ENCODE measurements at places on chromosomes 7 and 10.
A peak's percentile ranks its signal among the peaks of the same experiment; 100 is the strongest.

DNA sequence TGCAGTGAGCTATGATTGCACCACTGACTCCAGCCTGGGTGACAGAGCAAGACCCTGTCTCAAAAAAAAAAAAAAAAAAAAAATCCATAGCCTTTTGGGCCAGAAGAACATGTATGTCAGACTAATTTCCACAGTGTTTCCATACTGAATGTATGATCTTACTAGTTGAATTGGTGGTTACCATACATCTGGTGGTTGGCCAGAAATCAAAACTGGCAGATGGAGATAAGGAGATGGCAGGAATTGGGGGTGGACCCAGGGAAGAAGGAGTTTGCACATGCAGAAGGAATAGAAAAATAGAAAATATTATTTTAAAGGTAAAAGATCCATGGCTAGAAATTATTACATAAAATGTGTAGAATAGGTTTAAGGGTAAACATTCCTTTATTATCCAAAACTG lies 3.7 kb upstream of the ATOH7 start:
- DNase-seq, result no peak

GRCh38 chr7:12328888-12329770 lies 74.5 kb downstream of the VWDE start:
- DNase-seq, result no peak

DNA sequence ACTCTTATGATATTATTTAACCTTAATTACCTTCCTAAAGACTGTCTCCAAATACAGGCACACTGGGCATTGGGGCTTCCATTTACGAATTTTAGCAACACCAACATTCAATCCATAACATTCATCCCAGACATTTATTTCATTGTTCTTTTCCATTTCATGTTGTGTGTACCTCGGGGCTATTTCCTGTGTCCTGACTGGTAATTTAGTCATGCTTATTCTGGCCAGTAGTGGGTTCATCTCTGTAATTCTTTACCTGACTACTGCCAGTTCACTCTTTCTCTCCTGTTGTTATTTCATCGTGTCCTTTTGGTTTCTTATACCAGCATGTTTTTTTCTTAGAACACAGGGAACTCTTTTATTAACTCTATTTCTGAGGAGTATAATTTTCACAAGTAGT lies 225.7 kb downstream of the PLXDC2 start:
- DNase-seq, result no peak

DNA sequence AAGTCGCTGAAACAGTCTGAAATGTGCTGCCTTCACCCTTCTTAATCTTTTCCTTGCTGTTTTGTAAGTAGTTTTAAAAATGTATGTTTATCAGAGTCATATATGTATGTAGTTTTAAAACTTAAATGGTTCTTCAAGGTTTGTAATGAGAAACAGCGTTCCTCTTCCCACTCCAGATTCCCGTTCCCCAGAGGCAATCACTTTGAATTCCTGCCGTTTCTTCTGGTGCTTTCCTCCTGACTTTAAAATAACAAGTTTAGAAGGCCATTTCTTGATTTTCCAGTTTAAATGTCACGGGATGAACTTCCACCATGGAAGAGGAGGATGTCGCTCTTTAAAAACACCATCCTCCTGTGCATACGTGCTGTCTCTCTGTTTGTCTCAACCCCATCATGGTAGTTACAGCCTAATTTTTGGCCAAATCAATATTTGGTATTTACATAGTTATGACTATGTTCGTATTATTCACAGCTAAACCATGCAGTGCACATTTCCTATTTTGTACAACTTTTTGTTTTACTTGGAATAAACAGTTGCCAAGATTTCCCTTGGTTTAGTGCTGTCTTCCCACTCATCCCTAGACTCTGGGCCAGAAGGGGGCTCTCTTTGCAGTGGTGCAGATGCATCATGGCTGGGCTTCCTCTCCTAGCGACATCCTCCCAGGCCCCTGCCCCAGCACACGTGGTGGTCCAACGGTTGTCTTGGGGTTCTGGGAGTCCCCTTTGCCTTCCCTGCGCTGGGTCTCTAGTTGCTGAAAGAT lies 151.4 kb downstream of the PTPN20 start:
- no peak for DNase-seq

DNA sequence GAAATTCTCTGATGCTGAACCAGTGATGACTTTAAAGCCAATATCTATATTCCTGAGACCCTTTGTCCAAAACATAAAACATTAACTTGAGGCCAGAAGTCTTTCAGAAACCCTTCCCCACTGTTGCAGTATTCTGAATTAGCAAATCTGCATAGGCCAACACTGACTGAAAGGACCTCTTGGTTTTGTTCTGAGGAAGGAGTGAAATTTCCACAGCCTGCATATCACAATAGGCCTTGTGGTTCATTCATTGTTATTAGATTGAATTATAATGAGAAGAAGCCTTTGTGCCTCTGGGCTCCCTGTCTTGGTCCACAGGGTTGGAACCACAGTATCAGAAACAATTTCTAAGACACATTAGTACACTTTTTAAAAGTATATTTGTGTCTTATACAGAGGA lies 90.3 kb downstream of the CCNY start:
- no peak for DNase-seq

- DNase-seq, result no peak
Measured at GRCh38 chr10:47457528-47457820, 26.4 kb downstream of the ANXA8 start.

DNA sequence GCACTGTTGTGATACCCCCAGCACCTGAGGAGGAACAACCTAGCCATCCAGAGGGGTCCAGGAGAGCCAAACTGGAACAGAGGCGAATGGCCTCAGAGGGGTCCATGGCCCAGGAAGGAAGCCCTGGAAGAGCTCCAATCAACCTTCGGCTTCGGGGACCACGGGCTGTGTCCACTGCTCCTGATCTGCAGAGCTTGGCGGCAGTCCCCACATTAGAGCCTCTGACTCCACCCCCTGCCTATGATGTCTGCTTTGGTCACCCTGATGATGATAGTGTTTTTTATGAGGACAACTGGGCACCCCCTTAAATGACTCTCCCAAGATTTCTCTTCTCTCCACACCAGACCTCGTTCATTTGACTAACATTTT lies 1.6 kb upstream of the CASP2 start:
- no peak for DNase-seq

- DNase-seq, result no peak
Measured at GRCh38 chr10:79001082-79001885, 67.5 kb upstream of the ZMIZ1 start.

DNA sequence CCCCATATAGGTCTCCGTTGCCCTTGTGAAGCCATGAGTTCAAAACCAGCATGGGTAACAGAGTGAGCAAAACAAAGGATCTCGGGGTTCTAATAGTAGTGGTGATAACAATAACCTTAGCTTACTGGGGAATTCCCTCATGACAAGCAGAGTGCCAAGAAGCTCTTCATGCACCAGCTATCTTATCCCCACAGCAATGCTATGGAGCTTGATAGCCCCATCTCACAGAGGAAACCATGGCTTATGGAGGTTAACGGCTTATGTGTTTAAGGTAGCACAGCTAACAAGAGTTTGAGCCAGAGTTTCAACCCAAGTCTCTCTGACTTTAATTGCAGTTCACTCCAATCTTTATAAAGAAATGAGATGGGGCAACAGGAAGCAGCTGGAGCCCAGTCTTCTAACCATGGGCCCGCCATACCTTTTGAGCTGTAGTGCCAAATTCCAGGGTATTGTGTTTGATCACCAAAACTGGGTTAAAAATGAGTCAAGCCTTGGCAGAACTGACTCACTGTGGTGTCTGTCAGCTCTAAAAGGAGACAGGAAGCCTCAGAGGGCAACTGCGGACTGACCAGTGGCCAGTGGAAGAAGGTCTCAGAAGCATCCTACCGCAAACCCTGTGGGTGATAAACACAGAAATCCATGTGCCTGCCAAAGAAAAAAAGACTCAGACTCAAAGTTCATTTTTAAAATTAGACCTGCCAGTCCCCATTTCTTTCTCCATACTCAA lies 16.5 kb upstream of the PLAU start:
- DNase-seq, result no peak

- DNase-seq, result no peak
Measured at GRCh38 chr10:102675666-102676533, 31.6 kb downstream of the TRIM8 start.

GRCh38 chr10:78148961-78149612 lies 115.4 kb downstream of the RPS24 start:
- DNase-seq, result no peak

DNA sequence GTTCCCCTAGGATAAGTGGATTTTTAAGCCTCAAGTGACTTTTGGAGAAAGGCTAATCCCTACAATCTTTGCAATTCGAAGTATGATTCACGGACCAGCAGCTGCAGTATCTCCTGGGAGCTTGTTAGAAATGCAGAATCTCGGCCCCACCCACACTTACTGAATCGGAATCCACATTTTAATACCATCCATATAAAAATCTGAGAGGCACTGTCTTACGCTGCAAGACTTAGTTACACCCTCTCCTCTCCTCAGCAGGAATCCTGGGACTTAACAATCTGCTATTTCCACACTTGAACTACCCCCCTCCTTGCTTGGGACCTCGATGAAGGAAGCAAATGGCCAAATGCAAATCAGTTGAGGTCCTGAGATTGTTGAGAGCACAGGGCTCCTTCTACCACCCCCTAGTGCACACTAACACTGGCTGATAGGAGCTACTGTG lies 21.0 kb downstream of the ITPRIP start:
- DNase-seq, result no peak

GRCh38 chr7:108291791-108292440 lies 161.8 kb upstream of the LAMB4 start:
- DNase-seq, result no peak

- peak; percentile 95 for DNase-seq
Measured at GRCh38 chr7:85041605-85042216, 145.1 kb downstream of the SEMA3D start.

GRCh38 chr10:132263866-132264265 lies 43.9 kb downstream of the STK32C start:
- no peak for DNase-seq

GRCh38 chr7:134891262-134891695 lies 95.0 kb upstream of the AGBL3 start:
- DNase-seq, result peak; percentile 79

DNA sequence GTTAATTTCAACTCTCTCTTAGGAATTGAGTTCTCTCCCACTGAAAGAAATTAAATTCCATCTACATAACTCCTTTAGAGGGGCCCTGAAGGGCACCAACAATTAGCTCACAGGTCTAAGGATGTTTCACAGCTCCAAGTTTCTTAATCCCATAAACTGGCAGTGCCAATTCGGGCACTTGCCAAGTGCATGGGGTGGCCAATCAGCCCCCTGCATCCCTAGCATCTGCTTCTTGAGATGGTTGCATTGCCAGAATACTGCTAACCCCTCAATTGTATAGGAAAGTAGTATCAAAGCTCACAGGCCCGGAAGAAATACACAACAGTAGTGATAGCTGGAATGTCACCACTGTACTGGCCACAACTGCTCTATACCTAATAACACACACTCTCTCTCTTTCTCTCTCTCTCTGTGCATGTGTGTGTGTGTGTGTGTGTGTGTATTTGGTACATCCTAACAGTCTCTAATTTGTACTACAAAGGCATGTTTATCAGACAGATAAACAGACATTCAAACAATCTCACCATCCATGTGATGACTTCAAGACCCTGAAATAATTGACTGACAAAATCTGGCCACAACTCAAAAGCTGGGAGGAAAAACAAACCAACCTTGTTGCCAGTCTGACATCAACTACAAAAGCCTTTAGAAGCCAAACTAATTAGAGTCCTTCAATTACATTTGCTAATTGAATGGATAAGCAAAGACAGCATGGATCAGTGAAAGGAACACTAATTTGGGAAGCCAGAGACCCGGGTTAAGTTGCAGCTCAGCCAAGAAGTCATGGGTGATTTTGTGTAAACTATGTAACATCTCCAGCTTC lies 27.8 kb downstream of the HIBADH start:
- peak; percentile 17 for DNase-seq

- no peak for DNase-seq
Measured at GRCh38 chr7:116957874-116958273, 4.6 kb downstream of the ST7 start.

DNA sequence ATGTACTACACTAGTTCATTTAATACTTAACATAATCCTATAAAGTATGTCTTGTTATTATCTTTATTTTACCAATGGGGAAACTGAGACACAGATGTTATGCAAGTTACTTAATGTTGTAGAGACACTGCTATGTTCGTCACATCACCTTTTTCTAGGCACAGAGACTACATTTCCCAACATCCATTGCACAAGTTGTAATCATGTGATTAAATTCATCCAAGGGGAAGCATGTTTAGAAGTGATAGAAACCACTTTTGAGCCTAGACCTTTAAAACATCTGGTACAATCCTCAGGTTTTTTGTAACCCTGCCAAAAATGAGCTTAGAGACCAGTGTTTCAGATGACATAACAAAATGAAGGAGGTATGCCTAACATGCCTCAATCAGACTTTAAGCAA lies 386.8 kb upstream of the HPS1 start:
- no peak for DNase-seq

DNA sequence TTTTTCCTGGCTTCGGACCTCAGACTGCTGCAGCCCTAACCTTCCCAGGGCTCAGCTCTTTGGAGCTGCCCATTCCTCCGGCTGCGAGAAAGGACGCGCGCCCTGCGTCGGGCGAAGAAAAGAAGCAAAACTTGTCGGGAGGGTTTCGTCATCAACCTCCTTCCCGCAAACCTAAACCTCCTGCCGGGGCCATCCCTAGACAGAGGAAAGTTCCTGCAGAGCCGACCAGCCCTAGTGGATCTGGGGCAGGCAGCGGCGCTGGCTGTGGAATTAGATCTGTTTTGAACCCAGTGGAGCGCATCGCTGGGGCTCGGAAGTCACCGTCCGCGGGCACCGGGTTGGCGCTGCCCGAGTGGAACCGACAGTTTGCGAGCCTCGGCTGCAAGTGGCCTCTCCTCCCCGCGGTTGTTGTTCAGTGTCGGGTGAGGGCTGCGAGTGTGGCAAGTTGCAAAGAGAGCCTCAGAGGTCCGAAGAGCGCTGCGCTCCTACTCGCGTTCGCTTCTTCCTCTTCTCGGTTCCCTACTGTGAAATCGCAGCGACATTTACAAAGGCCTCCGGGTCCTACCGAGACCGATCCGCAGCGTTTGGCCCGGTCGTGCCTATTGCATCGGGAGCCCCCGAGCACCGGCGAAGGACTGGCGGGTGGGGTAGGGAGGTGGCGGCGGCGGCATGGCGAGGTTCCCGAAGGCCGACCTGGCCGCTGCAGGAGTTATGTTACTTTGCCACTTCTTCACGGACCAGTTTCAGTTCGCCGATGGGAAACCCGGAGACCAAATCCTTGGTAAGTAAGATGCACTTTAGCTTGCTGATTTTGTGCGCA lies at the start of gene PLXDC2:
TSS of gene PLXDC2 (plus strand) at position 22 of the 820 bp plus-strand sequence.
- DNase-seq, result peak; percentile 76

- no peak for DNase-seq
Measured at GRCh38 chr10:26205223-26205622, 11.4 kb upstream of the GAD2 start.

DNA sequence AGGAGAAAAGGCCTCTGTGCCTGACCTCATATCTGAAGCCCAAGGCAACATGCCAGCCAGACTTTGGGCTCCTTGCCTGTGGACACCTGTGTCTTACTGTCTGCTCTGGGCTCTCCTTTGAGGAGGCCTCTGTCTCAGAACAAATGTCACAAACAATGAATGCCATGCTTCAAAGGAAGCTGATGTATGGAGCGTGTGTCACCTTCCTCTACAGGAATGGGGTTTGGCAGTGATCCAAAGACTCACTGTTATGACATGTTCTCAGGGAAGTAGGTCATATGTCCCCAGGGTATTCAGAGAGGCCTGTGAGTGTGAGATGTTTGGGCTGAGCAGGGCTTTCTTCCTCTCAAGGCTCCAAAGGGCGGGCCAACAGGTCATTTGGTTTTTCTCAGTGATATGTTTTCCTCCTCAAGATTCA lies 38.4 kb downstream of the PTPRE start:
- DNase-seq, result no peak

- no peak for DNase-seq
Measured at GRCh38 chr10:42543840-42544372, 94.5 kb downstream of the ZNF33B start.

All from spinal cord (tissue), 10 donors.